ENCODE measurements at places on chromosomes 6 and 20. TPM values are rescaled to one million over a fixed set of nuclear protein-coding genes. Genes with fewer than 3 reads are reported as not detected.

LAMA2 gene
- total RNA-seq: 320 TPM

FAM110A gene
- 4.9 TPM for total RNA-seq

EMILIN3 gene
- total RNA-seq: 68.9 TPM

TUBB2A gene
- total RNA-seq: 106 TPM

PI16 gene
- 25.3 TPM for total RNA-seq

SLC16A10 gene
- total RNA-seq: 32.2 TPM

MAP7 gene
- 6.1 TPM for total RNA-seq

CAPN11 gene
- total RNA-seq: 0.72 TPM

ENPP4 gene
- 44.0 TPM for total RNA-seq

TNF gene
- not detected for total RNA-seq

SSTR4 gene
- not detected for total RNA-seq

RBPJL gene
- total RNA-seq: not detected

CCDC170 gene
- total RNA-seq: 4.1 TPM

RRAGD gene
- total RNA-seq: 72.8 TPM
